Body of pancreas (tissue), 4 donors: ENCODE measurements at places on chromosomes 6 and 20. TPM values are rescaled to one million over a fixed set of nuclear protein-coding genes. Genes with fewer than 3 reads are reported as not detected.
A peak's percentile ranks its signal among the peaks of the same experiment; 100 is the strongest.

- DNase-seq: no peak
Measured at GRCh38 chr20:46802722-46803121, 91.9 kb upstream of the EYA2 start.

Gene LTB
- 0.78 TPM for total RNA-seq

- DNase-seq: peak; percentile 62
Measured at GRCh38 chr20:10653599-10654249, 20.1 kb downstream of the JAG1 start.

Gene PLG
- not detected for total RNA-seq

DNA sequence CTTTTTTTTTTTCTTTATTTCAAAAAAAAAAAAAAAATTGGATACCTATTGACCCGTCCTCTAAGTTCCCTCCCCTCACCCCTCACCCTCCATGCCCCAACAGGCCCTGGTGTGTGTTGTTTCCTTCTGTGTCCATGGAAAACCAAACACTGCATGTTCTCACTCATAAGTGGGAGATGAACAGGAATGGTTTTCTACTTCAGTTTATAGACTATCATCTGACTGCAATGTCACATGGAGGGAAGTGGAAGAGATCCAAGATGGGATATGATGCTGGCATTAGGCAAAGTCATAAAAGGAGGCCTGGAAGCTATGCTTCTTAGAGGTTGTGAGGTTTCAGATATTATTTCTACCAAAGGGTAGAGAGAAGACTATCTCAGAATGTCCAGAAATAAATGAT is 237.5 kb downstream of the MAFB start:
- DNase-seq: no peak

DNA sequence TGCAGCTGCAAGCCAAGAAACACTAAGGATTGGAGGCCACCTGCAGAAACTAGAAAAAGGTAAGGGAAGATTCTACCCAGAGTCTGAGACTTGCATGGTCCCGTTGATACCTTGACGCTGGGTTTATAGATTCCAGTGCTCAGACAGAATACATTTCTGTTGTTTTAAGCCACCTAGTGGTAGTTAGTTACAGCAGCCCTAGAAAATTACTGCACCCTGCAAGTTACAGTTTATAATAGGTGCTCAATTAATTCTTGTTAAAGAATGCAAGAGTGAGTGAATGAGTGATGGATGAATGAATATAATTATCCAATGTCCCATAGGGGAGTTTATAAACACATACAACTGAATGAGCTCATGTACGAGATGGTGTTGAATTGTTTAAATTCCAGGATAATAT is 453.1 kb upstream of the SLC35B3 start:
- DNase-seq: no peak

GRCh38 chr6:167684276-167685104 is 142.2 kb upstream of the AFDN start:
- no peak for DNase-seq

DNA sequence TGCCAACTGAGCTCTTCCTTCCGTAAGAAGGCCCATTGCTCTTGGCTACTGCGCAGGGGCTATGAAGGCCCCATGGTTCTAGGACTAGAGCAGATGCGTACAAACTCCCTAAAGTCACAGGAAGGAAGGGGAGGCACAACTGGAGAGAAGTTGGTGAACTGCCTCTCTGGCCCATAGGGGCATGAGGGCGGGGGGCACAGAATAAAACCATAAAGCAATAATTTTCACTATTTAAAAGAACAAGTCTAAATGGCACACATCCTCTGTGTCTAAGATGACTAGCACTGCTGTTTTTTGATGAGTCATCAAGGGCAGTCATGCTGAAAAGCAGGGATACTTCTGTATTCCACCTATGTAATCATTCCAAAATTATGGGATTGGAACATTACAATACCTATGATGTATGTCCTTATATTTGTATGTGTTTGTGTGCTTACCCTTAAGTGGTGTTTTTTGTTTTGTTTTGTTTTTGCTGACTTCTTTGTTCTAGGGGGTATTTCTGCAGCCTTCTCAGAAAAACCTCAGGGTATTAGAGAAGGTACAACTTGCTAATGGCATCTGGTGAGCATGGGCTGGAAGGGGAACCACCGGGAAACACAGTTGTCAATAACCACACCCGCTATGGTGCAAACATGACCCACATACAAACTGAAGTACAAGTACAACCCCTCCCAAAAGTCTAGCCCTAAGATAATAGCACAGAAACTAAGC is 36.9 kb downstream of the B4GALT5 start:
- no peak for DNase-seq

DNA sequence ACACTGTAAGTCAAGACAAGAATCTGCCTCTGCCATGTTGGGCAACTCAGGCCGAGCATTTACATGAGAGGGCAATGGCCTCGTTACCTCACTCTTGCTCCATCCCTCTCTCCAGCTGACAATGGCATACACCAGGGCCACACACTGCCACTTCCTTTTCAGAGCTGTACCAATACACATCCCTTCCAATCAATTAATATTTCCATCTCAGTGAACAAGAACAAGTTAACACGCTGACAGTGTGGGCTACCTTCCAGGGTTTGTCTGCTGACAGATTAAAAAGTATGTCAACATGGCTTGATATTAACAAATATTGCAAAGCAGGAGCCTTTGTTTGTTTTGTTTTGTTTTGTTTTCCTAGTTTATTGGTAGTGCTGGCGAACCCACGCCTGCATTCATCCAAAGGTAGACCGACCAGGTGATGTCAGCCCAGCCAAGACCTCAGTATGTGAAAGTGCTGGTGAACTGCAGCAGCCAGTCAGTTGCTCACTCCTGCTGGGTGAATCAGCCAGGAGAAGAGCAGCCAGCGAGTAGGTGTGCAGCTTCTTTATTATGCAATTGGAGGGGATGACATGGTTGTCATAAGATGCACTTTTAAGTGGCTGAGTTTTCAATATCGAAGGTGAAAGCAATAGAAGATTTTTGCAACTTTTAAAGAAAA is 487.3 kb upstream of the JARID2 start:
- DNase-seq: peak; percentile 31

DNA sequence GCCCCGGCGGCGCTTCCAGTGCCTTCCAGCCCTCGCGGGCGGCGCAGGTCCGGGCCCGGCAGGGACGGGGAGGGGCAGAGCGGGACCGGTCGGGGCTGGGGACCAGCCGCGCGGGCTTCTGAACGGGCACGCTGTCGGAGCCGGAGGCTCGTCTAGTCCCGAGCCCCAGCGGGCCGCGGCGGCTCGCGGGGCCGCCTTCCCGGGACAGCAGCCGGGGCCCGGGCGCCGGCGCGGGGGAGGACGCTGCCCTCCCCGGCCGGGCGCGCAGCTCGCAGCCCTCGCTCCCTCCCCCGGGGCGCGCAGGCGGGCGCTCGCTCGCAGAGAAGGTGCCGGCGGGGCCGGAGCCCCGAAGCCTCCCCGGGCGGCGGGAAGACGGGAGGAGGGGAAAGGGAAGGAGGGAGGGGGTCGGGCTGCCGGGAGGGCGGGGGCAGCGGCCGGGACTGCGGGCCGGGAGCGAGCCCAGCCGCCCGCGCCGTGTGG is 696 bp upstream of the SIRPA start:
- DNase-seq: peak; percentile 31

- DNase-seq: no peak
Measured at GRCh38 chr20:36407199-36407733, 101.1 kb downstream of the DLGAP4 start.

- DNase-seq: no peak
Measured at GRCh38 chr6:50825375-50826036, 6.8 kb downstream of the TFAP2B start.

DNA sequence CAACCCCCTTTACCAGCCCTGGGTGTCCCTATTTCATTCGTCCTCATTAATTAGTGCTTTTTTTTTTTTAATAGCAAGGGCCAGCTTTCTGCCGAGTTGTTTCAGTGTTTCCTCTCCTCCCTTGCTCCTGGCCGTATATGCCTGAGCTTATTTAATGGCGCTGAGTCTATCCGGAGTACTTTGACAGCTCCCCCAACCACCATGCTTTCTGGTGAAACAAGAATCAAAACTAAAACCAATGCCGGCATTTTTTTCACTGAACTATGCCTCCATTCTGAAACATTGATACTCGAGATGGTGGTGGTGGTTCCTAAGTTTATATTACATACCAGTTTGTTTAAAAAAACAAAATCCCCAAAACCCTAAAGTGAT is 1.2 kb downstream of the DCBLD1 start:
- no peak for DNase-seq

Gene SEL1L2
- total RNA-seq: not detected

Gene STXBP5
- total RNA-seq: 30.3 TPM

Gene PM20D2
- total RNA-seq: 10.5 TPM

Gene COL11A2
- 2.3 TPM for total RNA-seq

DNA sequence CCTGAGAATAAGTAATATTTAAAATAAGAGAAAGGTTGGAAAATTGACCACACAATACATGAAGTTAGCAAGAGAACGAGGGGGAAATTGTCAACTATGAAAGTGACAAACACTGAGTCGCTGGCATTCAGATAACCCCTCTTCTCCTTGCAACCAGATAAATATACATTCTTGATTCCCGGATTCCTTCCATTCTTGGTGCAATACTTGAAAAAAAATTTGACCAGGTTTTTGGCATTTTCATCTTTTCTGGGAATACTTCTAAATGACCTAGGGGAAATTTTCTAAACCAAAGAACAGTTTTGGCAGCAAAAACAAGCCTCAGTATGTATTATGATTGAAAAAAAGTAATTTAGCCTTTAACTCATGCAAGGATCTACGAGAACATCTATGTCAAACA is 164.0 kb downstream of the PDE7B start:
- DNase-seq: no peak

DNA sequence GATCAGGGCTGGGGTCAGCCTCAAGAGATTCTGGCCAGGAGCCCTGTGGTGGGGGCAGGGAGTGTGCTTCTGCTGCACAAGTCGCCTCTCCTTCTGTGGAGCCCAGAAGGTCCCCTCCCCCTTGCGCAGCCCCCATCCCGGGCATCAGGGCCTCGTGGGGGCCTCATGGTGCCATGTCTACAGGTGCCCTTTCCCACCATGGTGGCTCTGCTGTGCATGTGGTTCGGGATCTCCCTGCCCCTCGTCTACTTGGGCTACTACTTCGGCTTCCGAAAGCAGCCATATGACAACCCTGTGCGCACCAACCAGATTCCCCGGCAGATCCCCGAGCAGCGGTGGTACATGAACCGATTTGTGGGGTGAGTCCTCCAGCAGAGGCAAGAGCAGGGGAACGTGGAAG is 48.1 kb downstream of the TM9SF4 start:
- no peak for DNase-seq

GRCh38 chr6:162123797-162124196 is 603.8 kb downstream of the PRKN start:
- DNase-seq: no peak

Gene EPHA7
- 0.33 TPM for total RNA-seq

DNA sequence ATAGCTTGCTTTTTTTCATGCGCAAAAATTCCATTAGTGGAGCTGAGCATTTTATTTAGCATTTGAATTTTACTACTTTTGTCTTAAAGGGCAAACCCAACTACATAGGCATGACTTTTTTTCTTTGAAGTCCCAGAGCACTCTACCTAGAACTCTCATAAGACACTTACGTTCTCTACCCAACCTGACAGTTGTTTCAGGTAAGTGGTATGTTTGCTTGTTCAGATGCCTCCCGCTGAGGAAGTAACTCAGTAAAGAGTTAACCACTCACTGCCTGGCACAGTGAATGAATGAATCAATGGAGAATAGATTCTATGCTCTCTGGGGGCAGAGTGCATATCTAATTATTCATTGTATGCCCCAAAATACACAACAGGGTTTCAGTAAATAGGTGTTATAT is 212.3 kb upstream of the PRDM1 start:
- DNase-seq: no peak

Gene MRS2
- 23.1 TPM for total RNA-seq

GRCh38 chr6:139863346-139863745 is 488.9 kb upstream of the CITED2 start:
- DNase-seq: no peak

- no peak for DNase-seq
Measured at GRCh38 chr20:6044115-6044514, 9.7 kb downstream of the LRRN4 start.

GRCh38 chr6:68679399-68679798 is 44.3 kb downstream of the ADGRB3 start:
- no peak for DNase-seq

Gene DACT2
- 4.9 TPM for total RNA-seq

DNA sequence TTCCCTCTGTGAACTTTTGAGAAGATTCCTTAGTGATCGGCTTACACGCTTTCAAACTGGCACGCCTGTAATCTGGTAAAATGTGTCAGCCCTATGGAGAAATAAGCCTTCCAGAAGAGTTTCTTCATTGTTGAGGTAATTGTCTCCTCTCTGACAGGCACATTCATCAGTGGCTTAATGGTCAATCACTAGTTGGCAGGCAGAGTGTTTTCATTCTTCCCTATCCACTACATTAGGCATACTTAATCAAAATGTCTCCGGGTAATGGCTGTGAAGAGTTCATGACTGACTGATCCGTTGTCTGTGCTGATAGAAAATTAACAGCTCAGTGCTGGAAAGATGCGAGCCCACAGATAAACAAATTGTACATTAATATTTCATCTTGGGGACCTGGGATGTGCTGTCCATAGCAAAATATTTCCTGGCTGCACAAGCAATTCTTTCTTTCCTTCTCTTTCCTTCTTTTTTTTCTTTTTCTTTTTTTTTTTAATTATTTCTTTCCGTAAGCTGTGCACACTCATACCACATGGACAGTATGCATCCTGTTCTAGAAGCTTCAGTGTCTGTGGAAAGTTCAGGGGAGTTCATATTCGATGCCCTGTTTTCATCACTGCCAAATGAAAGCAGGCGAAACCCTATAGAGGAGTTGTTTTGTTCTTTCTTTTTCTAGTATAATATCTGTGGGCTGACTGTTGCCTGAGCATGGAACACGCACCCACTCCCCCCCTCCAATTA is 31.4 kb downstream of the TSHZ2 start:
- no peak for DNase-seq

Gene TREM2
- total RNA-seq: 3.6 TPM

GRCh38 chr20:8399947-8400346 is 267.9 kb downstream of the PLCB1 start:
- DNase-seq: no peak

Gene RAET1G
- not detected for total RNA-seq

Gene DLL1
- 6.0 TPM for total RNA-seq

DNA sequence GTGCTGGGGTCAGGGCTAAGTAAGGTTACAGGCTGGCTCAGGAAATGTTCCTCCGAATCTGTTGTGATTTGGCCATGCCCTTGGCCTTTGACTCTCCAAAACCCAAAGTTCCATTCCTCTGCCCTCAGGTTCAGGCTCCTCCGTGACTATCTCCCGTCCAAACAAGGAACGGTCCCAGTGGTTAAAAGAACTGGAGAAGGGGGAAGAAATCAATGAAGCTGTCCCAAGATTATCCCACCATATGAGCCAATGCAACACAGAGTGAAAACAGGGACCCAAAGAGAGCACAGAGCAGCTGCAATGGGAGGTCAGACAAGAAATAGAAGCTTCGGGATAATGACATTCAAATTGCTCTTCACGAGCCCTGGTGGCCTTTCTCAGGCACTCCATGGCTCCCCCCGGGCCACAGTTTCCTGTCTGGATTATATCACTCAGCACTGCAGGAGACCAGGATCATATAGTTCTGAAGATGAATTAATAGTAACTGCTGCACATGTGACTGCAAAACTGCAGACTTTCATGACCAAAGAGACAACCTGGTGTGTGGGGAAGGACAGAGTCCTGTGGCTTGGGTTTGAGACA is 211.3 kb downstream of the ZNF217 start:
- no peak for DNase-seq
